ENCODE measurements at places on chromosomes 1 and 21.

DNA sequence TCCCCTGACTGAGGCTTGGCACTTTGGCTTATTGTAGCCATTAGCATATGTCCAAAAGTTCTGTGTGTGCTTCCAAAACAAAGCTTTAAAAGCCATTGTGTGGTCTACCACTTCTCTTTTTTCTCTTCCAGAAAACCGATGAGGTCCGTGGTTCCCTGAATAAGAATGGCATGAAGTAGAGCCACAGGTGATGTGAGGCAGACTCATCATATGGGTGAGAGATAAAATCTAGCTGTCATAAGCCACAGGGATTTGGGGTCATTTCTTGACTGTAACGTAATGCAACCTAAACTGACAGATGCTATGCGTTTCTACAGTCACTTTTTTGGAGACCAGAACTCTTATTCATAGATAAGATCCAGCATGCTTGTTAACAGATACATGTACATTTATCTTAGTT is 7.0 kb upstream of the GREM2 start:
- DNase-seq, result no peak

- DNase-seq, result no peak
These were observed 44.0 kb downstream of the OPTC start for GRCh38 chr1:203537806-203538464.

GRCh38 chr1:45148209-45148825 is 58.1 kb downstream of the ZSWIM5 start:
- no peak for DNase-seq

GRCh38 chr1:30907481-30908315 is 860 bp downstream of the SDC3 start:
- DNase-seq, result no peak

DNA sequence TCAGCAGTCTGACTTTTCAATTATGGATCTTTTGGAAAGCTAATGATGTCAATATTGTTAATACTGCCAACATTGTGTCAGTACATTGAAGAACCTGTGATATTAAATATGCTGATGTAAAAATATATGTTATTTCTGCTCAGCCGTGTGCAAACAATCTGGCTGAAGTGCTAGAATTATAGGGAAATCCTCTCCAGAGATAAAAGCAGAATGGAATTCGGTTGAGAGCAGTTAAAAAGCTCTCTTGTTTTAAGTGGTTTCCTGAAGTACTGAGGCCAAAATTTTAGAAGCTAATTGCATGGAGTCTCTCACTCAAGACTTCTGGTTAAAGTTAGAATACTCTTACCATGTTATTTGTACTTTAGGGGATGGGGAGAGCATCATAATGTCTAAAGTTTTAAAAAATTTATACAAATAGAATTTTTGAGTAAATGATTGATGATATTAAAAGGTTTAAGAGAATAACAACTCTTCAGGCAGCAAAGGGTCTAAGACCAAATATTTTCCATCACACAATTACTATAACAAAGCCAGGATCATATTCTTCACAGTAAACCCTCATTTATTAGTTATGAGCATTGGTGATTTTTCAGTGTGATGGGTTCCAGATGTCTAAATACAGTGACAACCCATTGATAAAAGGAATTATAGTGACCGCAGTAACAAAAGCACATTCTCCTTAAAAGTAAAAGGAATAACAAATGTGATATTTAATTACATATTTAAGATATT is 834.2 kb upstream of the CXADR start:
- DNase-seq, result no peak

DNA sequence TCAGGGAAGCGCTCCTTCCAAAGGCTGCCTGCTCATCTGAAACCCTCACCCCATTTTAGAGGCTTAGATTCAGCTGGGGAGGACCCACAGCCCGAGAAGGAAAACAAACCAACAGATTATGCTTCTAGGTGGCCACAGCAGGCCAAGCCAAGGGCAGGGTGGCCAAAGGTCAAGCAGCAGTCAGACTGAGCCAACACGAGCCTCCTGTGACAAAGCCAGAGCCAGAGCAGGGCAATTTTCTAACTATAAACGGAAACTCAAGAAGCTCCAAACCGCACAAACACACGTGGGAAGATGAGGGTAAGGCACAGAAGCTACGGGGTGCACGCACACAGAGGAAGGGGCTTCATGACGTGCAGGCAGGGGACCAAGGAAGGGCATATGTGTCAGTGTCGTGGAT is 64.1 kb downstream of the PLEKHA6 start:
- DNase-seq, result no peak

DNA sequence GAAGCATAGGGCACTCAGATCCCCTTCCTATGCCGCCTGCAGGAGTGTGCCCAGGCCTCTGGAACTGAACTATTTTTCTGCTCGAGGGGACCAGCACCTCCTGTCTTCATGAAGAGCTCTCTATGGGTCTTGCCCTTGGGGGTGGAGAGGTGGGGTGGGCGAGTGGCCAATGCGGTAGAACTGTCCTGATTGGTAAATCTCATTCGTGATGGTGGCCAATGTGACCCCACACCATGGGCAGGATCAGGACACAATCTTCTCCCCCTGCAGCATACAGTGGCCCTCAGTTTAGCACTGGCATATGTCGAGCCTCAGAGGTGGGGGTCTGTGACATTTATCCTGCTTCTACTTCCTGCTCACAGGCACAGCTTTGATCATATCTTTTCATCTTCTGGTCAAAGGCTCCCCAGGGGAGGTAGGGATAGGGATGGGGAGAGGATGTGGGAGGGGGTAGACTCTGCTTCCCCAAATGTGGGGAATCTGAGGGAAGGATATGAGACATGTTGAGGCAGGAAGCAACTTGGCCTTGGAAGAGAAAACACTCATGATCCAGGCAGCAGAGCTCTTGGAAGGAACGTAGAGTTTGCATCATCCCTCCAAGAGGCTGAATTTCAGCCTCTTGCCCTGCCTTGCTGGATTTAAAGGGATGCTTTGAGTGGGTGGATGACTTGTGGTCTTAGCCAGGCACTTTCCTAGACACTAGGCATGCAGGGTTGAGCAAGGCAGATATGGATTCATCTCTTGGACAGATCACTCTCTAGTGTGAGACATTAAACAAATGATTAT is 81.8 kb downstream of the LAMC2 start:
- no peak for DNase-seq

GRCh38 chr1:77348549-77348948 is 66.7 kb downstream of the AK5 start:
- no peak for DNase-seq

DNA sequence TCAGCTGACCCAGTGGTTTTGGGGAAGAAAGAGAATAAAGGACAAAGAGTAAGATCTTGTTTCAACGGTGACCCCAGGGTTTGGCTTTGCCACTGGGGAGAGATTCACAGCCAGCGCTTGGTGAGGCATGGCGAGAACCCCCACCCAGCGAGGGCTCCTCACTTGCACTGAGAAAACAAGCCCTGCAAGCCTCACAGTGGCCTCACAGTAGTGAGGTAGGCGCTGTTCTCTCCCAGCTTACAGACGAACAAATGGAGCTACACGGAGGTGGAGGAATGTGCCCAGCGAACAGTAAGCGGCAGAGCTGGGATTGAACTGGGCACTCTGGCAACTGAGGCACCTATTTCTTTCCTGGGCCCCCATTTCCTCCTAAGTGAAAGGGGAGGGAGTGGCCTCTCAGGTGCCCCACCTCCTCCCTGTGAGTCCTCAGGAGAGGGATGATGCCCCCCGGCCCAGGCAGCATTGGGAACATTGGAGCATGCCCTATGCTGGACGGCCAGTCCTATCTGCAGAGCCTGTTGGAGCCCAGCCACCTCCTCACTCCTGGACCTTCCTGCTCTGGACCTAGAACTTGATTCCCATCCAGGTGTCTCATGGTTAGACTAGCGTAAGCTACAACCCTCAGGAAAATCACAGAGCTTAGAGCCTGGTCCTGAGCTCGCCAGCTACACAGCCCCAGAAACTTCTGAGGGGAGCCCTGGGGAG is 73.4 kb upstream of the EDN2 start:
- no peak for DNase-seq

DNA sequence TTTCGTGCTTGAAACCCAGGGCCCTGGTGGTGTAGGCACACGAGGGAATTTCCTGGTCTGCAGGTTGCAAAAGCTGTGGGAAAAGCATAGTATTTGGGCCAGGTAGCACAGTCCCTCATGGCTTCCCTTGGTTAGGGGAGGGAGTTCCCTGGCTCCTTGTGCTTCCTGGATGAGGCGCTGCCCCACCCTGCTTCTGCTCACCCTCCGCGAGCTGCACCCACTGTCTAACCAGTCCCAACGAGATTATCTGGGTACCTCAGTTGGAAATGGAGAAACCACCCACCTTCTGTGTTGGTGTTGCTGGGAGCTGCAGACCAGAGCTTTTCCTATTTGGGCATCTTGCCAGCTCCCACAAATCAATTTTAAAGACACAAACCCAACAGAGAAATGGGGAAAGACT is 183.0 kb downstream of the PHTF1 start:
- no peak for DNase-seq
